ENCODE measurements at places on chromosomes 11 and 22.

DNA sequence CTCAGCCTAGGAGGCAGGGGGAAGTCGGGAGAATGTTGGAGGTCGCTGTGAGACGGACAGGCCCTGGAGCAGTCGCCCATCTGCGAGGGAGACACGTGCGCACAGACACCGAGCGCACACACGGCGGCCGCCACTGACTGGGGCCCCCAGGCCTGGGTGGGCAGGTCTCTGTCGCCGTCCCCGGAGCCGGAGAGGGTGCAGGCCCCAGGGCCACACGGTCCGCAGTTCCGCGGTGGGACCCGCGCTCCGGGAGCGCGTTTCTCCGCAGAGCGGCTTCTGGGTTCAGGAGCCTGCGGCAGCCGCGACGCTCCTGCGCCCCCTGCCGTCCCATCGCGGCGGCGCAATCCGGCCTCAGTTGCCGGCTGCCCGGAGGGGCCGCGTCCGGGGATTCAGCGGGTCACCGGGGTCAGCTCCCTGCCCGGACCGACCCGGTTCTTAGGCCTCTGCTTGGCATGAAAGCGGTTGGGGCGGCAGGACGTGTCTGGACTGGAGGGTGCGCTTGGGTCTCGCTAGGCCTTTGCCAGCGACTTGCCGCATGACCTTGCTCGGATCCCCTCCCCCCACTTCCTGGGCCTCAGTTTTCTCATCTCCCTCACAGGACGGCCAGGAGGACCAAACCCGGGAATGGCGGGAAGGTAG, 31.2 kb downstream of the PDE2A start:
- DNase-seq = peak; percentile 80

DNA sequence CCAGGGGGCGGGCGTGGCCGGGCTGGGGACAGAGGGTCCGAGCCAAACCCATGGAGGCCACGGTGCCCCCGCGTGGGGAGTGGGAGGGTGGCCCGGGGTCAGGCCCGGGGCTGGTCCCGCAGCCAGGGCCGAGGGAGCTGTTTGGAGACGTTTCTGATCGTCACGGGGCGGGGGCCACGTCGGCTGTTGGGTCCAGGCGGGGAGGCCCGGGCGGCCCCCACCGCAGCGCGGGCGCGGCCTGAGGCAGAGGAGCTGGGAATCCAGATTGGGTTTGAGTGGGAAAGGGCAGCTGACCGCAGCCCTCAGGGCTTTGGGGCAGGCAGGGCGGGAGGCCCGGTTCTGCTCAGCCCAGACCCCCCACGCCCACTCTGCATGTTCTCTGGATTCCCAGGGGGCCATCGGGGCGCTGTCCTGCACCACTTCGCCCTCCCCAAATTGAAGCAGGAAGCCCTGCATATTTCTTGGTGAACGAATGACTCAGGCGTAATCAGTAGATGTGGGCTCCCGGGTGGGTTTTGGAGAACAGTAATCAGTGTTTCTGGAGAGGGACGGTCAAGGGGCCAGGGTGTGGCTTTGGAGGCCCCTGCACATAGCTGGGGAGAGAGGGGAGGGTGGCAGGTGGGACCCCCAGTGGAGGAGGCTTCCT, 583 bp downstream of the MRPL23 start:
- DNase-seq = no peak

DNA sequence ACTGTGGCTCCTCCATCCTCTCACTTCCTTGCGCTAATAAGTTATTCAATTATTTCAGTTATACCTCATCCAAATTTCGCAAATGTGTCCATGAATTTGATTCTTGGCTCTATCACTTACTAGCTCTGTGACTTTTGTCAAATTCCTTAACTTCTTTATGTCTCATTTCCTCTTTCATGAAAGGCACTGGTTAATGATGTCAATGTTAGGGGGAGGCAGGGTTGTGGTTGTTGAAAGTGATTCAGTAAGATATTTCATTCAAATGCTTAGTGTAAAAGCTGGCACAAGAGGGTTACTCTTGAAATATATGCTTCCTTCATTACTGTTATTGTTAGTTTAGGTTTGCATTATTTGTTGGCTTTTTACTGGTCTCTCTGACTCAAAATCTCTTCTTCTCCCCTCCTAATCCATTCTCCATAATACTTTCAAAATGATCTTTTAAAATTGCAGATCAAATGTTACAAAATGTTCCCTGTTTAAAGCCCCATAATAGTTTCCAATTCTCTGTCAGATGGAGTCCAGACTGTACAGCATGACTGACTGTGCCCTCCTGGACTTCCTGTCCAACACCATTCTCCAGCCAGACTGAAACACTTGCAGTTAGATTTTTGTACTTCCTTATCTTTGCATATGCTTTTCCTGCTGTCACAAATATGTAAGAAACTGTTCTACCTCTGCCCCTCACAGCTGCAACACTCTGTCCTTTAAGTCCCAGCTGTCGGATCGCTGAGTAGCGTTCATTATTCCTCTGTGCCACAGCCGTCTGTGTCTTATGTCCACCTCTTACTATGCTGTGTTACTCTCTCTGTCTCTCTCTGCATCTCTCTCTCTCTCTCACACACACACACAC, 510.6 kb upstream of the RAG2 start:
- no peak for DNase-seq

DNA sequence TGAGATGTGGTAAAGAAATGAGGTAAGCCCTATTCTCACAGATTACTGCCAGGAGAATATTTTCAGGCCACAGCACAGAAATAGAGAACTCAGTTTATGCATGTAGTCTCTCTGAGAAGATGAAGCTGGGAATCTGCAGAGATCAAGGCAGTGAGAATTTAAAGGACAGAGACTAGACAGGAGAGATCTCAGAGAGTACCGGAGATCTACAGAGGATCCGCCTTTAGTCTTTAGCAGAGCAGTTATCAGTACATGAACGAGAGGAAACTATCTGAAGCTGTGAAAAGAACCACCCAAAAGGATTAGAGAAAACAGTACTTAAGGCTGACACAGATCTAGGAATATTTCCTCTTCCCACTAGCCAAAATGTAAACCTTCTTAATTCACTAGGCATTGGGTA, 101.5 kb downstream of the DLG2 start:
- no peak for DNase-seq

DNA sequence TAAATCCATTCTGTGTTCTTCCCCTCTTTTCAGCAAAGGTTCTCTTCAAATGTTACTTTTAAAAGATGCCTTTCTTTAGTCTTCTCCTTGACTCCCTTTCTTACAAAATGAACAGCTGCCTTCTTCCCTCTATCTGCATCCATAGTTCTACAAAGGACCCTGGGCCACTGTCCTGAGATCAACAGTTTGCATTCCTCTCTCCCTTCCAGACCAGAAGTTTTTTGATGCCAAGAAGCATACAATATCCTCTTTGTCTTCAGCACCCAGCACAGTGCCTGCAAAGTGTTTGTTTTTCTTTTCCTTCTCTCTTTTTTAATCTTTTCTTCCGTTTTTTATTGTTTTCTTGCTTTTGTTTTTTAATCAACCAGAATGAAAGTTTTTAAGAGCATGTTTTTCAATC, 183.5 kb upstream of the SNX19 start:
- no peak for DNase-seq

GRCh38 chr22:33962409-33962808, 42.1 kb upstream of the LARGE1 start:
- DNase-seq = no peak

- peak; percentile 69 for DNase-seq
Measured at GRCh38 chr22:19943082-19944026, 1.7 kb upstream of the TXNRD2 start.

GRCh38 chr11:94199136-94200130, 70.8 kb downstream of the PANX1 start:
- peak; percentile 20 for DNase-seq

DNA sequence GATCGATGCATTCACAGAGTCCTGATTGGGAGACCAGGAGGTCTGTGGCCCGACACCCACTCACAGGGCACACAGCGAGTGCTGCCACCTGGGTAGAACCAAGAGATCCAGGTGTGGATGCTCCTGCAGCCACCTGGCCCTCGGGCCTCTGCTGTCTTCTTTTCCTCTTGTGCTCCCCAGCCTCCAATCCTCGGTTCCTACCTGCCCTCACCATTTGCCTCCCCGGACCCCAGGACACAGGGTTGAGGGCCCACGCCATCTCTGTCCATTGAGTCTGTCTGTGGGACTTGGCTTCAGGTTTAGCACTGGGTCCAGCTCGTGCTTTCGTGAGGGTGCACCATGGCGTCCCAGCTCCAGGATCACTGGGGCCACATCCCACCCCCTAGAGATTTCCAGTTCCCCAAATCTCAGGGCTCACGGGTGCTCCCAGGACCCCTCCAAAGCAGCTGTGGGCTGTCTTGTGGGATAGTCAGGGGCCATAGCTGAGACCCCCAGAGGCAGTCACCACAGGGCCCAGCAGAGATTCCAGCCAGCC, 591.1 kb downstream of the BRD1 start:
- DNase-seq = no peak

DNA sequence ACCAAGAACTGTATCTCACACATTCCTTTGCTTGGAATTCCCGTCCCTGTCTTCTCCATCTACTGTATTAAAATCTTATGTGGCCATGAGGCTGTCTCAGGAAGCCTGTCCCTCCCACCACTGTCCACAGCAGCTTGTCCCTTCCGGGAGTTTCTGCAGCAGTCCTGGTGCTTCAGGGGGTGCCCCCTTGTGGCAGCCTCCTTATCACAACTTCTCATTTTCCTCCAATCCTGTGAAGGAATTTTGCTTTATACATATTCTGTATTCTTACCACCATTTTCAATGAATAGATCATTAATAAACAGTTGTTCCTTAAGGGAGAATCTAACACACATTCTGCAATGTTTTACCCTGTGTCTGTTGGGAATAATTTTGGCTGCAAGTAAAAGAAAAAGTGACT, 220.4 kb upstream of the RAG2 start:
- no peak for DNase-seq

DNA sequence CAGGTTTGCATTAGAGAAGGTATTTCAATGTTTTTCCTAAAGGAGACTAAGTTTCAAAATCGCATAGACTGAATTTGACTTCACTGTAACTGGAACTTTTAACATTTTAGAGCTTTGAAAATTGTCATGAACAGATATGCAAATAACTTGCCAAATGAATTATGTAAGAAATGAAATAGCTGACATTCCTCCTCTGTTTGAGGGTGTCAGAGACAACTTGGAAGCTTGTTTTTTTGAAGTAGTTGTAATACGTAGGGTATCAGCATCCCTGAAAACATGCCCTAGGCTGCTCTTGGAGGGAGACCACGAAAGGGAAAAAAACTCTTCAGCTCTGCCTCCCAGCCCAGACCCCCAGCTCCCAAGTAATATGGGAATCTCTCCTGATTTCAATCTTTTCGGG, 41.3 kb upstream of the CCDC179 start:
- no peak for DNase-seq

GRCh38 chr11:119550053-119550752, 127.2 kb upstream of the THY1 start:
- no peak for DNase-seq

DNA sequence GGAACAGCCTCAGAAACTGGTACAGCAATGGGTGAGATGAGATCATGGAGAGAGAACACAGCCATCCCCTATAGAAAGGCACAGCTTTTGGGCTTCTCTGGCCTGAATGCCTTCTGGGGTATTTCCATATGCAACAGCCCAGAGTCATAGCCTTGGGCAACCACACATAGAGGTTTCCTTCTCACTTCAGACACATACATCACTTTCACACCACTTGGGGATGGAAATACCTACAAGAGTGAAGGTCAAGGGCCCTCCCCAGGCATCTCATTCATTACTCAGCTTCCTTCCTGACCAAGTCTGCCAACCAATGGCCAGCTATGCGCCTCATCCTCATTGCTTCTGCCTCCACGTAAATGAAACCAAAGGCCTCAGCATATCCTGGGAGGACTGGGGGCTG, 17.7 kb upstream of the OLFML1 start:
- no peak for DNase-seq

- no peak for DNase-seq
Measured at GRCh38 chr11:128328955-128329551, 258.3 kb downstream of the ETS1 start.

- DNase-seq = no peak
Measured at GRCh38 chr11:69483170-69483569, 1.7 kb downstream of the LINC01488 start.

DNA sequence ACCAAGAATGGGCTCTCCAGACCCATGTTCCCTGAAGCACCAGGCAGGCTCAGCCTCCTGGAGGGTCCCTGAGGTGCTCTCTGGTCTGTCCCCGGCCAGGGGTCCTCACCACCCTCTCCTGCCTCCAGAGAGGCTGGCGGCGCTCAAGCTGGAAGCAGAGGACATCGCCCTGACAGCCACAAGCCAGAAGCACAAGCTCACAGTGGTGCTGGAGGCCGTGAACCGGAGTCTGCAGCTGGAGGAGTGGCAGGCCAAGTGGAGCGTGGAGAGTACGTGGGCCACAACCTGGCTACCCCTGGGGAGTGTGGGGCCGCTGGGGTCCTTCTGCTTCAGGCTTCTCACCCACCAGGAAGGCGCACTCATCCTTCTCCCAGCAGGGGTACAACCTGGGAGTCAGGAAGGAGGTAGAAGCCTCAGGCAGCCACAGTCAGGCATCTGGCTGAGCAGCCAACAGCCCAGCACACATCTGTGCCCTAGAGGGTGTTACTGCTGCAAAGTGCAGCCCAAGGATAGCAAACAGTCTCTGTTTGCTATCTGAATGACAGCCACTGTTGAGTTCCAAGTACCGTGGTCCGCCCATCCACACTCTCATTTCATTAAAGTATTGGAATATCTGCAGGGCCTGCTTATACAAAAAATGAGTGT, 8.4 kb downstream of the PARVG start:
- no peak for DNase-seq

- no peak for DNase-seq
Measured at GRCh38 chr22:30416837-30417236, 8.7 kb upstream of the MTFP1 start.

DNA sequence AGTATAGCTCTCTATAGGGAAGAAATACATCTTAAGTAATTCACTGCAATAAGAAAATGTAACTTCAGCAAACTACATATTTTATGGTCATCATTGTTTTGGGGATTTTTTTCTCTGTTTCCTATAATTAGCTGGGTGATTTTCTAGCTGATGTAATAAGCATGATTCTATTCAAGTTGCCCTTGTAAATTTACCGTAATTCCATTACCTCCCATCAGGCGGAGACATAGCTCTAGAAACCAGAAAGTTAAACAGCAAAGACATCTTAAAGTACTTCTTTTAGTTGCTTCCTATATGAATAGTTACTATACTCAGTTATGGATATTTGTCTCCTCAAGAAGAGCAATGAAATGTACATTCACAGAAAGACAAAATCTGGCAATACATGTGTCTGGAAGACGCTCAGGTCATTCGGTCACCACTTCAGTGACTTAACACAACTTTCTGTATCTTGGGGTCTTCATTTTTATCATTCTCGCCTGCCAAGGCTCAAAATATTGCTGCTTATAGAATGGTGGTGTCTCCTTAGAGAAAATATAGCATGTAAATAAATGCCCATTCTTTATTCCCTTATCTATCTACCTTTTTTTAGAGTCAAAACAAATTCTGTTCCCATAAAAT, 239.9 kb upstream of the ZC3H12C start:
- DNase-seq = peak; percentile 29

All from AG08395 (cell line).